Cardiac muscle cell (in vitro differentiated cells and primary cell): ENCODE measurements at places on chromosomes 11 and 22. TPM values are rescaled to one million over a fixed set of nuclear protein-coding genes. Genes with fewer than 3 reads are reported as not detected.

DNA sequence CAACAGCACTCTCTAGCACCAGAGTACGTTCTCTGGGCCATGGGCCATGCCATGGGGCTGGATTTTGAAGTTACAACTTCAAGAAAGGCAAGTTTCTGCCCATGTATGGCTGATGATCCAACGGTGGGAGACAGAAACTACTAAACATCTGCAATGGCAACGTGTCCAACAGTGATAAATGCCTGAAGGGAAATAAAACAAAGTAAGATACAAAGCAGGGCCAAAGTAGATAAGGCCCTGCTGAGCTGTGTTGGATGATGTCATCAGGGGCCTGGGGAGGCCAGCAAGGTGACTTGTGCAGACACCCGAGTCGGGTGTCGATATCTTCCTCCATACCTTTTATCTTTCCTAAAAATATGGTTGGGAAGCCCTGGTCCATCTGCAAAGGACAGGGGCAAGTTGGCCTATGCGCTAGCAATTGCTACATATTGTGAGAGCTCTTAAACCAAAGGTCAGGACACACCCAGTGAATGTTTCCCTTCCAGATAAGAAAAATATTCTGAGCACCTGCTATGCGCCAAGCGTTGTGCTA is 487.2 kb downstream of the MN1 start:
- DNase-seq: no peak

DNA sequence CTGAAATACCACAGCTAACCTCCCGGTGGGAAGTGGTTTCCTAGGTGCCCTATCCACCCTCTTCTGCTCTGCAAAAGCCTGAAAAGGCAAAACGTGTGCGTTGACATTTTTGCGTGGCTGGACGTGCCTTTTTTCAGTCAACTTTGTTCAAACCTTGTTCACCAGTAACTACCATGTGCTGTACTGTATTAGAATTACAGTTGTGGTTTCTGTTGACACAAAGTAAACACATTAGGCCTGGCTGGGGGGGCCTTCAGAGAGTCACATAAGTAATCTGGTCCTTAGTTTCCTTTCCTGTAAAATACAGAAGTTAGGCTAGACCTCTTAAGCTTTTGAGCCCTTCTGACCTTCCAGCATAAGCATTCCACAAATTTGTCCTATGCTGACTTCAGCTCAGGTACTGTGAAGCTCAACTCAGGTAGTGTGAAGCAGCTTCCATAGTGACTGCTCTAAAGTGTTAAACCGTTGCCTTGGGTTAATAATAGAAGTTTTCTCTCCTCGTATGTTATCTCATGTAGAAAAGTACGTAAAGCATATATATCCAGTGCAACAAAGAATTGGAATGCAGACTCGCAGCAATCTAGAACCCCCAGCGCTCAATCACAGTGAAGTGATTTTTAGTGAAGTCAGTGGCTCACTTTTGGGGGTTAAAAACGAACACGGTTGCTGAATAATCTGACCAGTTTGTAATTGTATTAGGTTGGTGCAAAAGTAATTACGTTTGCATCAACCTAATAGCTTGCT is 1.8 kb downstream of the EWSR1 start:
- peak; percentile 21 for DNase-seq

DNA sequence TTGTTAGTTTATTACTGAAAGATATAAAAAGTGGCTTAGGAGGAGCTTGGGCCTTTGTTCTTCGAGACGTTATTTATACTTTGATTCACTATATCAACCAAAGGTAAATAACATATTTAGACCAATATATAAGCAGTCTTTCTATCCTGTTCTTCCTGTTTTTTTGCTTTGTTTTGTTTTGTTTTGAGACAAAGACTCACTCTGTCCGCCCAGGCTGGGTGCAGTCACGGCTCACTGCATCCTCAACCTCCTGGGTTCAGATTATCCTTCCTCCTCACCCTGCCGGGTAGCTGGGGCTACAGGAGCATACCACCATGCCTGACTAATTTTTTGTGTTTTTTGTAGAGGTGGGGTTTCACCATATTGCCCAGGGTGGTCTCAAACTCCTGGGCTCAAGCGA is 66.8 kb downstream of the ATM start:
- no peak for DNase-seq

- no peak for DNase-seq
Measured at GRCh38 chr11:73559743-73560142, 38.2 kb downstream of the FAM168A start.

Gene LMO2
- polyA plus RNA-seq: 27.7 and 33.4 TPM in 2 replicates

DNA sequence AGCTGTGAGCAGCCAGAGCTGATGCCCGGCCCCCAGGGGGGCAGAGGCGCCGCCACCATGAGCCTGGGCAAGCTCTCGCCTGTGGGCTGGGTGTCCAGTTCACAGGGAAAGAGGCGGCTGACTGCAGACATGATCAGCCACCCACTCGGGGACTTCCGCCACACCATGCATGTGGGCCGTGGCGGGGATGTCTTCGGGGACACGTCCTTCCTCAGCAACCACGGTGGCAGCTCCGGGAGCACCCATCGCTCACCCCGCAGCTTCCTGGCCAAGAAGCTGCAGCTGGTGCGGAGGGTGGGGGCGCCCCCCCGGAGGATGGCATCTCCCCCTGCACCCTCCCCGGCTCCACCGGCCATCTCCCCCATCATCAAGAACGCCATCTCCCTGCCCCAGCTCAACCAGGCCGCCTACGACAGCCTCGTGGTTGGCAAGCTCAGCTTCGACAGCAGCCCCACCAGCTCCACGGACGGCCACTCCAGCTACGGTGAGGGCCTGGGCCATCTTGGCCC is 6.1 kb downstream of the CDC42EP1 start:
- no peak for DNase-seq

Gene HPS4
- 20.4 and 29.6 TPM in 2 replicates for polyA plus RNA-seq

DNA sequence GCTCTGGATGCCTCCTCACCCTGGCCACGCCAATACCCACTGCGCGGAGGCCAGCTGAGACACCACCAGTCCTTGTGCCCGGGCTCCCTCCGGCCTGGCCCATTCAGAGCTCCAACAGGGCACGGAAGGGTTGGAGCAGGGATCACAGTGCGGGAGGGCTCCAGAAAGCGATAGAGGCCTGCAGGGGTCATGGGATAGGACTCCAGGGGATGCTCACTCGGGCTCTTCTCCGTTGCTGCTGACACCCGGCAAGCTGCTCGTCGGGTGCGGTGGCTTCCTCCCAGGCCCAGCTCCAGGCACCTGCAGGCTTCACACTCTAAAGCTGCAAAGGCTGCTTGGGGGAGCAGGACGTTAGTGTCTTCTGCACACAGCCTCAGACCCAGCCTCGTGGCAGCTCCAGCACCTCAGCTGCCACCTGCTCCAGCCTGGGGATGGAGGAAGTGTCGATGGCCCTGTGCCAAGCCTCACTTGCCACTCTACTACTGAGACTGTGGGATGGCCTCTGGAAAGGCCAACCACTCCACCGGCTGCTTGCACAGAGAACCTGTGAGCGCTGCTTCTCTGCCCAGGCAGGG is 10.6 kb downstream of the WNT7B start:
- DNase-seq: no peak

GRCh38 chr11:34926101-34926830 is 9.8 kb downstream of the PDHX start:
- DNase-seq: peak; percentile 73

Gene NPTXR
- polyA plus RNA-seq: 4.0 and 4.2 TPM in 2 replicates

Gene SCUBE1
- 2.1 and 8.7 TPM in 2 replicates for polyA plus RNA-seq

Gene IFITM10
- 1.4 TPM in 1 of 2 replicates, not detected in the other for polyA plus RNA-seq

GRCh38 chr11:14413307-14414069 is 54.5 kb upstream of the RRAS2 start:
- no peak for DNase-seq

- no peak for DNase-seq
Measured at GRCh38 chr22:28351476-28351875, 328.2 kb downstream of the TTC28 start.

- no peak for DNase-seq
Measured at GRCh38 chr11:12801976-12802375, 127.8 kb downstream of the TEAD1 start.

DNA sequence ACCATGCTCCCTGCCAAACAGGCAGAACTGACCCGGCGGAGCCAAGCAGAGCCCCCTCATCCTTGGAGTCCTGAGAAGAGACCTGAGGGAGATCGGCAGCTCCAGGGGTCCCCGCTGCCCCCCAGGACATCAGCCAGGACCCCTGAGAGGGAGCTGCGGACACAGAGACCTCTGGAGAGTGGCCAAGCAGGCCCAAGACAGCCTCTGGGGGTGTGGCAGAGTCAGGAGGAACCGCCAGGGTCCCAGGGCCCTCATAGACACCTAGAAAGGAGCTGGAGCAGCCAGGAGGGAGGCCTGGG is 37.5 kb downstream of the TRIOBP start:
- DNase-seq: no peak

DNA sequence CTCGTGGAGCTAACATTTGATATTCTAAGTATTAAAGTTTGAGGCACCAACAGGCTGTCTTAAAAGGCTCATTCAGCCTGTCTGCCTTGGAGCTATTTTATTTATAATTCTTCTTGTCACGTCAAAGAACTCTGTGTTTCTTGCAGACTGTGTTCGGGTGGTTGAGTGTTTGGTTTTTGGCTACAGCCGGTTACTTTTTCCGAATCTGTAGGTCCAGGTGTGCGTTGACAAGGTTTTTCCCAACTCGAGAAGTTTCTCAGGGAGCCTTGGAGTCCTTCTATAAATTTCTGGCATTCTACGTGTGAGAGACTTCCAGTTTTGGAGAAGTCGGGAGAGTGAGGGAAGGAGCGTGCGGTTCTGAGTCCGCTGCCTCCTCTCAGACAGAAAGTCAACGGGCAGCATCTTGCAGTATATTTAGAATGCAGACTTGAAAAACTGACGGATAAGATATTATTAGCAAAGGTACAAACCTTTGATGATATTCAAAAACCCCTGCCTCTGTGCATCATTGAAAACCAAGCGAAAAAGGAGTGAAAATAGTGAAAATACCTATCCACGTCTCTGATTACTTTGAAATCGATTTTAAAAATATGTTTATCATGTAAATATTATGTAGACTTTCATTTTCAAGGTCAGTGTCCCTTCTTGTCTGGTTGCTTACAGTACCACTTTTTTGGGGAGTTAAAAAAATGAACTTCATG is 85.2 kb upstream of the PPARA start:
- no peak for DNase-seq

Gene WNT7B
- polyA plus RNA-seq: not detected in 2 replicates

DNA sequence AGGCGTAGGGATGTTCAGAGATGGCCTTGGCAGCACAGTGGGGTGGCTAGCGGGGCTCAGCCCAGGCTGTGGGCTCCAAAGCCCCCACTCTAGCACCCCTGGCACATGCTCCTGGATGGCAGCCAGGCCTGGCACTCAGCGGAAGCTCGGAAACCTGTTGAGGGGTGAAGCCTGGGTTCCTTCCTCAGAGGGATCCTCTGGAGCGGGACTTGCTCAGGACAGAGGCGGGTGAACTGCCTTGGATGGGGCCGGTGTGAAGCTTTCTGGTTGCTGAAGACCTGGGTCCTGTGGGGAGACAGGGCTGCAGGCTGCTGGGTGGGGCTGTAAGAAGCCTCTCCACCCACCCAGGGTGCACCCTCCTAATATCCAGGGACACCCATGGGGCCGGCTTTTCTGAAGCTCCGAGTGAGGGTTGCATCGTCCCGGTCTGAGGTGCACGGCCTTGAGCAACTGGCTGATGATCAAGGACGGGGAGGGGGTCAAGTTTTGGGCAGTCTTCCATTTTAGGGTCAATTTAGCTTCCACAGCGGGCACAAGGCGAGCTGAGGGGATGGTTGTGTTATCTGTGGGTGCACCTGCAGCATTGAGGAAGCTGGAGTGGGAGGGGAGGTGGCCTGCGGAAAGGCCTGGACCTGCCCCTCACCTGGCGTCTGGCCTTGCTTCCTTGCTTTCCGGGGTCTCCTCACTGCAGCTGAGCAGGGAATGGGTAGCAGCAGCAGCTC is 5.2 kb downstream of the MRGPRE start:
- DNase-seq: no peak
